Effector CD4-positive, alpha-beta T cell (primary cell): ENCODE measurements at places on chromosomes 11 and 22.

GRCh38 chr22:37995460-37995859 is 11.1 kb upstream of the SOX10 start:
- DNase-seq = no peak

DNA sequence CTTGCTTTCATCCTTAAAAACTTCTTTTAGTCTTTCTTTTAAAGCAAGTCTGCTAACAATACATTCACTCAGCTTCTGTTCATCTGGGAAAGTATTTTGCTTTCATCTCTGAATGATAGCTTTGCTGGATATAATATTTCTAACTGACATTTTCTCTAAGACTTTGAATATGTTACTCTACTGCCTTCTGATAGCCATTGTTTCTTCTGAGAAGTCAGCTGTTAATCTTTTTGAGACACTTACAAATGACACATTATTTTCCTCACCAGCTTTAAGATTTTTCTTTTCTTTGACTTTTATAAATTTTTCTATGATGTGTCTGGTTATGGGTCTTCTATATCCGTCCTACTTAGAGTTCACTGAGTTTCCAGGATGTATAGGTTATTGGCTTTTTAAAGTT is 643.1 kb downstream of the KCNA4 start:
- no peak for DNase-seq

- DNase-seq = no peak
Observed at GRCh38 chr22:50737728-50738648, at the start of gene ACR. TSS of gene ACR (plus strand) at chr22:50738204. CDS start at chr22:50738236, 32 bp downstream.

DNA sequence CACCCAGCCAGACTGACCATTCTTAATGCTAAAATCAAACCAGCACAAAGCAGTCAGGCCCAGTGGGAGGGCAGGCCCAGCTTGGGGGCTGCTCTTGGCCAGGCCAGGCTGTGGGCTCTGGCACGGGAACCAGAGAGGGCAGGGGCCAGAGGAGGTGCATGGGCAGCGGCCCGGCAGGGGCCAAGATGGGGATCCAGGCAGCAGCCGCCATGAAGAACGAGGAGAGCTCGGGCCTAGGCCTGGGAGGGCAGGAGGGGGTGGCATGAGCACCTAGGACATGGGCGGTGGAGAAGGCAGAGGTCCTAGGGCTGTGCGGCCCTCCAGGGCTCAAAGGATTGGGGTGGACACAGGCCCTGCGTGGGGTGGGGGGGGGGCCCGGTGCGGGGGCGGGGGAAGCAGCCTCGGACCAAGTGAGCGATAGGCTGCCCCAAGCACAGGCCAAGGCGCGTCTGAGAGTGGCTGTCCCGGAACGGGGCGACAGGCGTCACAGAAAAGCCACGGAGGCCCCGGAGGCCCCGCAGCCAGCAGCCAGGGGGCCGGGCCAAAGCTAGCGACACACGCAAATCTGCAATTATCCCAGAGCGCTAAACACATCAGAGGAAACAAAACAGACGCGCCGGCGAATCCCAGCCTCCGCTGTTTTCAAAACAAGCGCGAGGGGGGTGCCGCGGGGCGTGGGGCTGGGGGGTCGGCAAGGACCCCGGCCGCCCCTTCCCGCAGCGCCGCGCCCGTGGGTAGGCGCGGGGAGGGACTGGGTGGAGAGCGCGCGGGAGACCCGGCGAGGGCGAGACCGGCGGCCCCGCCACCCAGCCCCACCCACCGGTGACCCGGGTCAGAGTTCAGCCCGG is 8.3 kb downstream of the PLXNB2 start:
- no peak for DNase-seq

DNA sequence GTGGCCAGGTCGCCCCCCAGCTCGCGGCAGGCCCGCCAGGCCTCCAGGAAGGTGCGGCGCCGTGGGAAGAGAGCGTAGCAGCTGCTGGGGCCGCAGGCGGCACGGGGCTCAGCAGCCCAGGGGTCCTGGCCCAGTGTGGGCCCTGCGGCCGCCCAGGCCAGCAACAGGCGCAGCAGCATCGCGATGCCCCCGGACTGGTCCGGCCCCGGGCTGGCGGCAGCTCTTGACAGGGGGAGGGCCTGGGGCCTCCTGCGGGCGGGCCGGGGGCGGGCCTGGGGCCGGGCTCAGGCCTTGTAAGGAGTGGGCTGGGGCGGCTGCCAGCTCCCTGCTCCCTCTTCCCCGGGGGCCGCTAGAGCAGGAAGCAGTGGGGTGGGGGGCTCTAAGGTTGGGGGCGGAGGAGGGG is at the start of gene CD248:
CD248 (minus strand) TSS at position 196 of the 403 bp plus-strand sequence; CDS start at position 179, 17 bp downstream.
- no peak for DNase-seq

- DNase-seq = no peak
Observed at GRCh38 chr22:29306835-29307595, 565 bp downstream of the GAS2L1 start.
